ENCODE measurements at places on chromosomes 2 and 18.
A peak's percentile ranks its signal among the peaks of the same experiment; 100 is the strongest.

DNA sequence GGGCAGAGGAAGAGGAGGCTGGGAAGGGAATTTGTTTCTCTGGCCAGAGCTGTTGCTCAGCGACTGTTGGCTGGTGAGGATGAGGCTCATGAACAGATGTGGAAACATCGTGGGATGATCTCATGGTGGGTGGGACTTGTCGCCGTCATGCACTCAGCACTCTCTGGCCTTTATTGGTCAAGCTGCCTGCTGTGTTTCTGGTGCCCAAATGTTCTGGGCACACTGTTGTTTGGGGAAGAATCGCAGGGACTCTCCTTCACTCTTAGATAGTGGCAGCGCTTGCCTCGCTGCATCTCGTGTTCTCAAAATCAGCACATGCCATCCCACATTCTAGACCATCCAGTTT lies 145.6 kb downstream of the AGAP1 start:
- DNase-seq, result peak; percentile 85

DNA sequence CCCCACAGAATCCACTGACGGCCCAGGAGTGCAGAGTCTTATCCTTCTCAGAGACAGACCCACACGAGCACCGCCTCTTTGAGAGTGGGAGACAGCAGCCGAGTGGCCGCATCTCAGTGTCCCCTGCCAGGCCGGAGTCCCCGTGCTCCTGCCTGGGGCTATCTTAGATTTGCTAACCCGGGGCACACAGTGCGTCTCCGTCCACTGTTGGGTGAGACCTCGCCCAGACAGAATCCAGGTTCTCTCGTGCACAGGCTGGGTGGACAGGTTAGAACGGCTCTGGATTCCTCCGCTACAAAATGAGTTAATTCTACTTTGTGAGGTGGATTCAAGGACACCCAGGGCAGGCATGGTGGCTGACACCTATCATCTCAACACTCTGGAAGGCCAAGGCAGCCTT lies 88.3 kb downstream of the ZNF516 start:
- no peak for DNase-seq

GRCh38 chr2:151410485-151410834 lies 758 bp downstream of the RIF1 start:
- peak; percentile 47 for DNase-seq

- DNase-seq, result no peak
Observed at GRCh38 chr2:173290518-173290917, 64.2 kb upstream of the CDCA7 start.

GRCh38 chr18:3914833-3915610 lies 465.1 kb downstream of the TGIF1 start:
- DNase-seq, result no peak

- peak; percentile 21 for DNase-seq
Observed at GRCh38 chr2:181036848-181037603, 56.6 kb downstream of the UBE2E3 start.

- DNase-seq, result no peak
Observed at GRCh38 chr2:190184460-190184859, 121.9 kb upstream of the MSTN start.

DNA sequence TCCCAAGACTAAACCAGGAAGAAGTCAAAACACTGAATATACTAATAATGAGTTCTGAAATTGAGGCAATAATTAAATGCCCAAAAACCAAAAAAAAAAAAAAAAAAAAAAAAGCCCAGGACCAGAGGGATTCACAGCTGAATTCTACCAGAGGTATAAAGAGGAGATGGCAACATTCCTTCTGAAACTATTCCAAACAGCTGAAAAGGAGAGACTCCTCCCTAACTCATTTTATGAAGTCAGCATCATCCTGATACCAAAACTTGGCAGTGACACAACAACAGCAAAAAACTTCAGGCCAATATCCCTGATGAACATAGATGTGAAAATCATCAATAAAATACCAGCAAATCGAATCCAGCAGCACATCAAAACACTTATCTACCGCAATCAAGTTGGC lies 108.5 kb upstream of the COL3A1 start:
- DNase-seq, result no peak

GRCh38 chr18:2396162-2396505 lies 175.2 kb downstream of the METTL4 start:
- no peak for DNase-seq

DNA sequence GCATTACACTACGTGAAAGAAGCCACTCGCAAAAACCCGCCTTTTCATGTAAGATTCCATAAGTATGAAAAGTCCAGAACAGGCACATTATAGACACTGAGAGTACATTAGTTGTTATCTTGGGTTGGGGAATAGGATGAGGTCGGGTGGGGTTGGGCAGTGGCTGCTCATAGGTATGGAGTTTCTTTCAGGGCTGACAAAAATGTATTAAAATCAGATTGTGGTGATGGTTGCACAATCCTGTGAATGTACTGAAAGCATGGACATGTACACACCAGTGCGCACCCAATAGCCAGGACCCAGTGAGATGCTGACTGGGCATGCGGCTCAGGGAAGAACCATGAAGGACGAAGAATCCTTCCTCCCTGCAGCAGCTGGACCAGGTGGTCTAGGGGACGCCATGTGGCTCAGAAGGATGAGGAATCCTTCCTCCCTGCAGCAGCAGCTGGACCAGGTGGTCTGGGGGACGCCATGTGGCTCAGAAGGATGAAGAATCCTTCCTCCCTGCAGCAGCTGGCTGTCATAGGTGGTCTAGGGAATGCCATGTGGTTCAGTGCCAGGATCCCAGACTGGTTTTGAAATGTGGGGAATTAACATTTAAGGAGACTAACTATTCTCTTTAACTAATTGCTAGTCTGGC lies 50.1 kb downstream of the MBP start:
- DNase-seq, result no peak

GRCh38 chr2:186695081-186695756 lies 1.4 kb downstream of the FAM171B start:
- peak; percentile 70 for DNase-seq

DNA sequence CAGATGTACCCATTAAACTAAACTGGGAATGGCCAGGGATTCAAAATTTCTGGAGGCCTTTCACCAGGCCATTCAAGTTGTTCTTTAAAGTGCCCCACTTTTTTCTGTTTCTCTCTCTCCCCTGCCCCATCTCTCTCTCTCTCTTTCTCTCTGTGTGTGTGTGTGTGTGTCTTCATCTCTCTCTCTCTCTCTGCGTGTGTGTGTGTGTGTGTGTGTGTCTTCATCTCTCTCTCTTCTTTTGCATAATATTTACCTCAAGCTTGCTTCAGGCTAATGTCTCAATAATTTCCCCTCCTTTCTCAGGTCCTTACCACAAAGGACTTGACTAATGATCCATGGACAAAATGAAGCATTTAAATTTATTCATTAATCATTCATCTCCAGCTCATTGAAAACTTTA lies 164.2 kb upstream of the KLHL14 start:
- no peak for DNase-seq

DNA sequence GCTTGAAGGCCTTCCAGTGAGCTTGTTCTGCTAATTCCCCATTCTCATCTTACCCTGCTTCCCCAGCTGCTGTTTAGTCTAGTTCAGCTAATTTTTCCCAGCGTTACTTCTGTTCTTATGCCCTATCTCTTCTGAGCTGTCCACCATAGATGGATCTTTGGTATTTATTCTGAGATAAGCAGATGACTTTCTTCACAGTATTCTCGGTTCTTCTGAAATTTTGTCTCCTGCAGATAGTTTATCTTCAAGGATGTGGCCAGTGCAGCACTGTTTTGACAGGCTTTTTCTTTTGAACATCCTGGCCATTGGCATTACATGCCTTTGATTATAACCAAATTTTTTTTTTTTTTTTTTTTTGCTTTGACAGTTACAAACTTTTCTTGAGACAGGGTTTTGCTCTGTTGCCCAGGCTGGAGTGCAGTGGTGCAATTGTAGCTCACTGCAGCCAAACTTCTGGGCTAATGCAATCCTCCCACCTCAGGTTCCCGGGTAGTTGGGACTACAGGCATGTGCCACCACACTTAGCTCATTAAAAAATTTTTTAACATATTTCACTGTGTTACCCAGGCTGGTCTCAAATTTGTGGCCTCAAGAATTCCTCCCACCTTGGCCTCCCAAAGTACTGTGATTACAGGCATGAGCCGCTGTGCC lies 134.2 kb downstream of the WDSUB1 start:
- DNase-seq, result no peak

DNA sequence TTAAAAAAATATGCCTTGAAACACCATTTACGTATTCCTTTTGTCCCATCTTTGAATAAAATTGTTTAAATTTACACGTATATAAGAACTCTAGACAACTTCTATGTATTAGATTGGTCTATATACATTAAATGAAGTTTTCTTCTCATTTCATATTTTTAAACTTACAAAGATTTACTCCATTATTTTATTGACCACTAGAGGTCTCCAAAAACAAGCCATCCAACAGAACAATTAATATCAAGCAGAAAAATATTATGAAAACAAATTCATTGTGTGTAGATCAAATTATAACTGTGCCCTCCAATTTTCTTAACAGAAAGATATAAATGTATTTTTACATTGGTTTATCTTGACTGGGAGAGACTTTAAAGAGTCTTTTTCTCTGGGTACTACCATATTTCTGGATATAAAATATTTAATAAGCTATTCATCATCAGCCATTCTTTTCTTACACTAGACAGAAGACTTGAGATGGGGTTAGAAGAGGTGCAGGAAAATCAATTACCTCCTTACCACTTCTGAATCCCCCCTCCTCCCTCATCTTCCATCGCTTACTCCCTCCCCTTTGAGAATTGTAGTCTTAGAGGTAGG lies 66.5 kb downstream of the DPP4 start:
- no peak for DNase-seq

DNA sequence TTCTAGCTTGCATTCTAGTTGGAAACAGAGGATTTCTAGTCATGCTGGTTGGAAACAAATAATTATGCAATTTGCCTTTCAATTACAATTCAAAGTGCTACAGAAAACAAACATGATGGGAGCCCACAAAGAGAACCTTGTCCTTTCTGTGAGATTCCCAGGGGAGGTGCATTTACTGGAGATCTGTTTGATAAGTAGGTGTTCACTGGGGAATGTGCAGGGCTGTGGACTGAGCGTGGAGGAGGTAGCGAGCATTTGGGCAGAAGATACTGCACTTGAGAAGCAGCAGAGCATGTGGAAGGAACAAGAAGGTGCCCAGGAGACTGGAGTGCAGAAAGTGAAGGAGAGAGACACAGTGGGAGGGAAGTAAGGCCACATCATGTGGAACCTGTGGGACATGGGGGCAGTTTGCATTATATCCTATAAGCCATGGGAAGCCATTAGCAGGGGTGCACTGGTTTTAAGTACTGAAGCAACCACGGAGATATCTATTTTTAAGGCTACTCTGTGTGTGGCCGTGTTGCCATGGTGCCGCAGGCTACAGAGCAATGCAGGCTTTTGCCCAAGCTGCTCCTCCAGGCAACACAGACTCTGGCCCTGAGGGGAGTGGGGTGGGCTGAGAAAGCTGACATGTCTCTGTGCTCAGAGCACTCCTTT lies 154.0 kb downstream of the ANTXR1 start:
- DNase-seq, result no peak

DNA sequence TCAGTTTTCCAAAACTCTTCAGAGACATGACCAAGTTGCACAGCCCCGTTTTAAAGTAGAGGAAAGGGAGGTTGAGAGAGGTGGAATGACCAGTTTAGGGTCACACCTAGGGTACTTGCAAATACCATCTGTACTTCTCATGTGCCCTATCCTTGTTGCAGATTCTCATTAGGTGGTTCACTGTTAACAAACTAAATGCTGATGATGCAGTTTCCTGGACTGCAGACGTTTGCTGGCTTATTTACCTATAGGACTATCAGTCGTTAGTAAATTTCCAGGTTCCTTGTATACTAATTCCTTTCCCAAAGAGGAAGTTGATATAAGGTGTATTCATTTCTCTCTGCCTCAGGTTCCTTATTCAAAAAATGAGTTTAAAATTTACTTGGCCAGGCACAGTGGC lies 1.4 kb downstream of the FARP2 start:
- no peak for DNase-seq

All from AG08396 (cell line).